ENCODE measurements at places on chromosomes 6 and 20.

GRCh38 chr20:18223409-18223808 lies 64.9 kb upstream of the ZNF133 start:
- no peak for DNase-seq

DNA sequence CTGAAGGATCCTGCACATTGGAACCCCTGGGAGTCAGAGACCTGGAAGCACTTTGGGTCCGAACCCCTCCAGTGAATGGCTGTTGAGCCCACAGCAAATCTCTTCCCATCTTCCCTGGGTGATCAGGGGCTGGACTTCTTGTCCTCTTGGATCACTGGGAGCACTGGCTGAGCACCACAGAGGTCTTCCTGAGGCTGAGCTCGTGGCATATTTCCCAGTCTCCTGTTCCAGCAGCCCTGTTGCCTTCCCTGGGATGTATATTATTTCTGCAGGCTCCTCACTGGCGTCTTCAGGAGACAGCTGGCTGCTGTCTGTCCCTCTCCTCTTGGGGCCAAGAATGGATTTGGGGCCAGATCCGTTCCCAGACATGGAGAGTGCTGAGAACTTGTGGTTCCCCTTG lies 43.4 kb downstream of the PTK7 start:
- no peak for DNase-seq

DNA sequence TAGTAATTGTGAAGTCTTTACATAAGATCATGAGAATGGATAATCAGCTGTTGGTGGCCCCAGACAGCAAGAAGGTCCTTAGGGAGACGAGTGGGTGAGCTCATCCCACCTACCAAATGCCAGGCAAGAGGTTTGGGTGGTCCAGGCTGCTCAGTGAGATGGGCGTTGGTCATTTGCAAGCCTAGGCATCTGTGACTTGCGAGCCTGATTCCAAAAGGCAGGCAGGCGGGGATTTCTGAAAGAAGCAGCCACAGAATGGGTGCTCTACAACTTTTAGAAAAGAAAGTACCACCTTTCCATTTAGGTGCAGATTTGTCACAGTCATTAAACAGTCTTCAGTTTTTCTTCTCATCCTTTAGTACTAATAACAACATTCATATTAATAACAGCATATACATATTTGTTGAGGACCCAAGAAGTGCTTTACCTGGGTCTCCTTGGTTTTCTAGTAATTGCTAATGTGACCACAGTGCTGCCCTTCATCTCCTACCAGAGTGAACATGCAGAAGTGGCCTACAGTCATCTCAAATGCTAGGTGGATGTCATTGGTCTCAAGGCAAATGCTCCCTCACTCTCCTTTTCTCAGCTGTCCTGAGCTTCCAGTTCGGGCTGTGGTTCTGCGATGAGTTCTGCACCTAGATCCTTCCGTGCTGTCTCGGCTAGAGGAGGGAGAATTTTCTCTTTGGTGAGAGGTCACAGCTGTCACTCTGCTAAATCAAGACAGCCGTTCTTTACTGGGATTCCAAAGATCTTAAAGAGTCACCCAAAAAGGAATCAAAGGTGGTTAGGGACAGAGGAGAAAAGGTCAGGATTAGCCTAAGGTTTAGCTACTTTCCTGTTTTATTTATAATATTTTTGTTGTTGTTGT lies 2.7 kb downstream of the WRNIP1 start:
- no peak for DNase-seq

GRCh38 chr20:37298190-37298939 lies 8.9 kb downstream of the MANBAL start:
- peak; percentile 56 for DNase-seq

DNA sequence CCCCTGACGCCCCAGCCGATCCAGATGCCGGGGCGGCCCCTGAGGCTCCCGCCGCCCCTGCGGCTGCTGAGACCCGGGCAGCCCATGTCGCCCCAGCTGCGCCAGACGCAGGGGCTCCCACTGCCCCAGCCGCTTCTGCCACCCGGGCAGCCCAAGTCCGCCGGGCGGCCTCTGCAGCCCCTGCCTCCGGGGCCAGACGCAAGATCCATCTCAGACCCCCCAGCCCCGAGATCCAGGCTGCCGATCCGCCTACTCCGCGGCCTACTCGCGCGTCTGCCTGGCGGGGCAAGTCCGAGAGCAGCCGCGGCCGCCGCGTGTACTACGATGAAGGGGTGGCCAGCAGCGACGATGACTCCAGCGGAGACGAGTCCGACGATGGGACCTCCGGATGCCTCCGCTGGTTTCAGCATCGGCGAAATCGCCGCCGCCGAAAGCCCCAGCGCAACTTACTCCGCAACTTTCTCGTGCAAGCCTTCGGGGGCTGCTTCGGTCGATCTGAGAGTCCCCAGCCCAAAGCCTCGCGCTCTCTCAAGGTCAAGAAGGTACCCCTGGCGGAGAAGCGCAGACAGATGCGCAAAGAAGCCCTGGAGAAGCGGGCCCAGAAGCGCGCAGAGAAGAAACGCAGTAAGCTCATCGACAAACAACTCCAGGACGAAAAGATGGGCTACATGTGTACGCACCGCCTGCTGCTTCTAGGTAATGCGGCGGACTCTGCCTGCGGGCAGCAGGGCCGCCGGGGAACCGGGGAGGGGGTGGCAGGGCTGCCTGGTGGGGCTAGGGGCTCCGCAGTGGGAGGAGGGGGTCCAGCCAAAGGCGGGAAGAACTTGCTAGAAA lies 2.3 kb downstream of the GNAS start:
- DNase-seq, result no peak
